ENCODE measurements at places on chromosomes 12 and 14.

GRCh38 chr12:91610561-91610960, 427.9 kb upstream of the DCN start:
- no peak for DNase-seq

- no peak for DNase-seq
Observed at GRCh38 chr14:26773906-26774593, 176.2 kb upstream of the NOVA1 start.

GRCh38 chr14:68523989-68524725, 268.7 kb downstream of the ZFP36L1 start:
- DNase-seq, result no peak

DNA sequence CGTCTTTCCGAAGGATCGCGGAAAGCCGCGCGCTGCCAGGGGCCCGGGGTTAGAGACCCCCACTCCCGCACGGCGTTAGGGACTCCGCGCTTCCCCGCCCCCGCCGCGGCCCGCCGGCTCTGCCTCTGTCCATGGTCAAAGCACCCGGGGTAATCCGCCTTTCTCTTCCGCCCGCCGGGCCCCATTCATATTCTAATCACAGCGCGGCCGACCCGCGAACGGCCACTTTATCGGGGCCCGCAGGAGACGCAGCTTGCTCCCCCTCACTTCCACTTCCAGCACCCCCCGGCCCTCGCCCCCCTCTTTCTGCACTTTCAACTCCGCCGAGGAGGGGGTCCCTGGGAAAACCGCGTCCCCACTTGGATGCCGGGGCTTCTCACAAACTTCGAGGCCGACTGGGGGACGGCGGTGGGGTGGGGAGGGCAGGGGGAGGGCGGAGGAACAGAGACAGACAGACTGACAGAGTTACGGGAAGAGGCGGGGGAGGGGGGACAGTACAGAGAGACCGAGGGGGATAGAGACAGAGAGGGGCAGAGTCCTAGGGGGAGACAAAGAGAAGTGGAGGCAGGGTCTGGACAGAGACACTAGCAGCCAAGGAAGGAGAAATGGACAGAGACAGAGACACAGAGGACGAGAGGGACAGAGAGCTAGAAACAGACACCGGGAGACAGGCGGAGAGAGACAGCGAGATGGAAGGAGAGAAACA, 1.1 kb upstream of the RFX4 start:
- no peak for DNase-seq

DNA sequence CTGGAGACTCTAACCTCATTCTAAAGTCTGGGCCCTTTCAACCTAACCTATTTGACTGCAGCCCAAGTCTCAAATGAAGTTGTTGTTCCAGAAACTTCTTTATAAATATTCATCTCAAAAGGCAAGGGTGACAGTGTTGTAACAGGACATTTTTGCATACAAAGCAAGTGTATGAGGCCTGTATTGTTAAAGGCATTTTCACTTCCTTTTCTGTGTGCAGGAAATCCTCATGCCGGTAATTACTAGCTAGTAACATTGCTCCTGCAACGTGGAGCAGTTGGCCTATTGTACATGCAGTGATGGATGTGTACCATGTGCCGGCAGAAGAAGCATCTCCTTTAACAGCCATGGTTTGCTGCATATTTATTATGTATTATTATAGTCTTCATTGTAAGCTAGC, 156.5 kb upstream of the RMST start:
- no peak for DNase-seq

DNA sequence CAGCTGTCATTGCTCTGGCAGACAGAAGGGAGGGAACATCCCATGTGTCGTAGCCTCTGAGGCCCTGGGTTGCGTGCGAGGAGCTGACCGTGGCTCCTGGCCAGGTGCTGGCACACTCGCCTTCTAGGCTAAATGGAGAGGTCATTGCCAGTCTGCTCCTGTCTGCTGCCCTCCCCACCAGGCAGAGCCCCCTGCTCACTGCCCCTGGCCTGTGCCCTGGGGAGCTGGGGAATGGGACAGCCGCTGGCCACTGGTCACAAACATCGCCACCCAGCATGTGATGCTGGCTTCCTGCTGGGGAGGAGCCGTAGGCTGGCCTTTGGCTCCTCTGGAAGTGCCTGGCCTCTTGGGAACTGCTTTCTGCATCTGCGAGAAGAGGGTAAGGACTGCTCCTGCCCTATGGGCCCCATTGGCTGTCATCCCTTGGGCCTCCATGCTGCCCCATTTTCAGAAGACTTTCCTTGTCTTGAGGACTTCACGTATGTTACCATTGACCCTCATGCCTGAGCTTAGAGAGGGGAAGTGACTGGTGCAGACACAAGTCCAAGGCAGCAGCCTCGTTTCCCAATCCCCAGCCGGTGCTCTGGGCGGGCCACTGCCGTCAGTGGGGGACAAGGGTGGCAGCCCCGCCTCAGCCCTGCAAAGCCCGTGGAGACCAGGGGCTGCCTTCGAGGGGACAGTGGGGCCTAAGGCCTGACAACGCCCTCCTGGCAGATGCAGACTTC, 2.0 kb upstream of the TNFAIP2 start:
- no peak for DNase-seq

DNA sequence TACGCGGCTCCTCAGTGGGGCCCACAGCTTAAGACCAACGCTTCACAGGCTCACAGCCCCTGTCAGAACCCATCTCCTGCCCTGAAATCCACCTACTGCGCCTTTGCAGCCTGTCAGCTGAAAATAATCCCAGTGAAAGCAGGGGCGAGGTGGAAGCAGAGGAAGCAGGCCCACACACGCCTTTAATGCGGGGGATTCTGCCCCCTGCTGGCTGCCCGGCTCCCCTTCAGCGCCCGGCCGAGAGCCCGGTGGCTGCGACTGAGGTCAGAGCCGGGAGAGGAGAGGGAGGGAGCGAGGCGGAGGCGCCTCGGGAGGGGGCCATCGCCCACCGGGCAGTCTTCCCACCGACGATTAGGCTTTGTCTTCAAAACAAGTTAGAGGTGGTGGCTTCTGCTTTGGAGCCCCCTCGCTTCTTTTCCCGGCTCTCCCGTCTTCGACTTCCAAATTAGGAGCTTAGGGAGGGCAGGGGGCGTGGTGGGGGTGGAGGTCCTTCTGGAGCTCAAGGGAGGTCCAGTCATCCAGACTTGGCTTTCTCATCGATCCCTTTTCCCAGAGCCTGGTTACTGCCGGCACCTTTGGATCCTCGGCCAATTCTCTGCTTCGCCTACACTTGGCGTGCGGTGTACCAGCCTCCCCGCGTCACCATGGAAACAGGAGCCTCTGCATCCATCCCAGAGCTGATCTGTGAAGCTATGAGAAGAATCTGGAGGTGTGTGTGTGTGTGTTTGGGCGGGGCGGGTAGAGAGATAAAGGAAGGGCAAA, 25.2 kb upstream of the RND1 start:
- peak; percentile 49 for DNase-seq

DNA sequence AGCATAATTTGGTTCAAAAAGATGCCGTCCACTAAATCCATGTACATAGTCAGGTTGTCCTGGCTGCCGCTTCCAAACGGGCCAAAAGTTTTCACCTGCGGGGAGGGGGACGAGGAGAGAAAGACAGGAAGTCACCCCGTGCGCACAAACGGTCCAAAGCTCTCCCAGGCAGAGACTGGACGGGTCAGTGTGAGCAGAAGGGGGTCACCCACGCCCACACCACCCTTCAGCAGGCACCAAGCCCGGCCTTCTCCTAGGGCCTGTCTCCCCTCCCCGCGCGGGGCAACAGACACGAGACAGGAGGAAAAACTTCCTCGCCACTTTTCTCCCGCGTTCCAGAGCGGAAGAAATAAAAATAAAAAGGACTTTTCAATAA, 888 bp downstream of the CCDC88C start:
- DNase-seq, result no peak

GRCh38 chr12:127813147-127813546, 453.8 kb upstream of the TMEM132C start:
- DNase-seq, result no peak

DNA sequence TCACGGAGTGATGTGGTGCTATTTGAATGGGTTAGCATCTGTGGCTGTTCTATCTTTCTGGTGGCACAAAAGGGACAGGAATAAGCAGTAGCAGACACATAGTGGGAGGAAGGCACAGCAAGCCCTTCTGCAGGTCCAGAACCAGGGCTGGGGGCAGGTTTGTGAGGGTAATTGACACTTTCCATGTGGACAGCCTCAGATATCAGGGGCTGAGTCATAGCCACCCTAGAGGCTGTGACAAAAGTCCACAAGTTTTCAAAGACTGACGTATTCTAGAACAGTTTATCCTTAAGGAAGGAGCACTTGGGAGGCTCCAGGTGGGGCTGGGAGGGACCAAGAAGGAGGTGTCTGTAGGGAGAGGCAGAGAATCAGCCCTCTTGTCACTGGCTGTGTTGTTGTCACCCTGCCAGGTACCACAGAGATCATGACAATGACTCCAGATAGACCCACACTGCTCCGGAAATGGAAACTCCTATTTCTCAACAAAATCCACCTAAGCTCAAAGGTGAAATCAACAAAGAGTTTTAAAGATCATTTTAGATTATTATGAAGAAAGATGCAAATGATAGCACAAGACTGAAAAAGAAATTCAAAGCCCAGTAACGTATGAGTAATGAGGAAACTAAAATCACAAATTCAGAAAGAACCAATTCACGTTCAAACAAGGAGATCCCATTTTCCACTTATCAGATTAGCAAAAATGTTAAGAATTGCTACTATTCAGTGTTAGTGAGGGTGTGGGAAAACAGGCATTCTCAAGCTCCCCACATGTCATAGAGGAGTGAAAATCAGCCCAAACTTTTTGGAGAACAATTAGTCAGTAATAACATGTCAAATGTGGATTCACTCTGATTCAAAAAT, 48.3 kb downstream of the NFKBIA start:
- no peak for DNase-seq

- no peak for DNase-seq
Observed at GRCh38 chr12:1740161-1740948, 49.5 kb downstream of the ADIPOR2 start.

DNA sequence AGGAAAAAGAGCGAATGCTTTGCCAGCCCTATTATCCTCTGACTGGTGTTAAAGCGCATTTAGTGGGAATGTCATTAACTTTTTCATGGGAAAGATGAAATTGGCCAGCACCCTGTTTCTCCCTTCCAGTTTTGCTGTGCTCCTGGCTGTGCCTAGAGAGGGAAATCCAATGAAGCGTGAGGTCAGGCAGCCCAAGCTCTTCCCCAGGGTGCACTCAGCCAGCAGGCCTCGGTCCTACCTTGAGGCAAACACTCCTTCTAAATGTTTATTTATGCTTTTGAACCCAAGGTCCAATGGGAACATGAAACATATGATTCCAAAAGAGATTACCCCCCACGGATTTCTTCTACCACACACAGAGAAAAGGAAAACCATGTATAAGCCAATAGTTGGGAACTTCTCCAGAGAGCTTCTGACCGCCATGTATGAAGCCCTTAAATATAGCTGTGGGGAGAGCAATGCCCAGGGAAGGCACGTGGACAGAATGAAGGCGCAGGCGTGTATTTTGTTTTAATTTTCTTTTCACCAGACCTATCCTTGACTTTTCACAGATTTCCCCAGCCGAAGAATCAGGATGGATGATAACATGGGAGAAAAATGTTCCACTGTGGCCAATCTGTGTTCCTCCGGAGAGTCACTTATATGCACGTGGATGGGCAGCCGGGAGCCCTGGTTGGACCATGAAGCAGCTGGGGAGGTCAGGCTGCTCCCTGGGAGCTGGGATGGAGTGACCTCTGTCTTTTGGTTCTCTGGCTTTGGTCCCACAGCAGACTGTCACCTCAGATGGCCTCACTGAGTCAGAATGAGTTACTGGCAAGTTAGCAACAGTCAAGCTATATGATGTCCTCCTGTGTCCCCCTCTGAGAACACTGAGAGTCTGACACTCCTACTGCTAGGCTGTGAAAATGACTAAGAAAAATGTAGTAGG, 37.3 kb downstream of the GPR135 start:
- no peak for DNase-seq

- no peak for DNase-seq
Observed at GRCh38 chr12:54141431-54142113, 47.2 kb downstream of the SMUG1 start.

- no peak for DNase-seq
Observed at GRCh38 chr12:89664441-89664840, 44.2 kb downstream of the ATP2B1 start.

DNA sequence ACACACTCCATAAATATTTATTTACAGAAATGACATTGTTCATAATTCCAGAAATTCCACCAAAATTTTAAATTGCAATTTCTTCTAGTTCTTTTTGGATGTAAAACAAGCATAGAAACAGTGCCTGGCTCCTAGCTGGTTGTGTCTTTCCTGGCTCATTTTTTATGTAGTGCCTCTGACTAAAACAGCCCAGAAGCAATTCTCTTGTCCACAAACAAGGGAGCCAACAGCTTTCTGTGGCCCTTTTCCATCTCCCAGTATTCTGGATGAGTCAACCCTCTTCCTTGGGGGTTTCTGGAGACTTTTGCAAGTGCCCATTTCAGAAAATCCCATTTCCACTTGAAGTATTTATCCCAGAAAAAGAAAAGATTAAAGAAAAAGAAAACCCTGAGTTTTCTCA, 141.4 kb downstream of the PHLDA1 start:
- no peak for DNase-seq

DNA sequence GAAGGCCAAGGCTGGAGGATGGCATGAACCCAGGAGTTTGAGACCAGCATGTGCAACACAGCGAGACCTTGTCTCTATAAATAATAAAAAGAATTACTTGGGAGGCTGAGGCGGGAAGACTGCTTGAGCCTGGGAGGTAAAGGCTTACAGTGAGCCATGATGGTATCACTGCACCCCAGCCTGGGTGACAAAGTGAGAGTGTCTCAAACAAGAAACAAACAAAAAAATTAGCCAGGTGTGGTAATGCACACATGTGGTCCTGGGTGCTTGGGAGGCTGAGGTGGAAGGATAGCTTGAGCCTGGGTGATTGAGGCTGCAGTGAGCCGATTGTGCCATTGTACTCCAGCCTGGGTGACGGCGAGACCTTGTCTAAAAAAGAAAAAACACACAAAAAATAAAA, 1.7 kb upstream of the GPRC5A start:
- DNase-seq, result no peak

GRCh38 chr12:14621826-14622225, 54.1 kb upstream of the PLBD1 start:
- no peak for DNase-seq

- DNase-seq, result no peak
Observed at GRCh38 chr12:104733717-104734175, 224.3 kb downstream of the SLC41A2 start.

DNA sequence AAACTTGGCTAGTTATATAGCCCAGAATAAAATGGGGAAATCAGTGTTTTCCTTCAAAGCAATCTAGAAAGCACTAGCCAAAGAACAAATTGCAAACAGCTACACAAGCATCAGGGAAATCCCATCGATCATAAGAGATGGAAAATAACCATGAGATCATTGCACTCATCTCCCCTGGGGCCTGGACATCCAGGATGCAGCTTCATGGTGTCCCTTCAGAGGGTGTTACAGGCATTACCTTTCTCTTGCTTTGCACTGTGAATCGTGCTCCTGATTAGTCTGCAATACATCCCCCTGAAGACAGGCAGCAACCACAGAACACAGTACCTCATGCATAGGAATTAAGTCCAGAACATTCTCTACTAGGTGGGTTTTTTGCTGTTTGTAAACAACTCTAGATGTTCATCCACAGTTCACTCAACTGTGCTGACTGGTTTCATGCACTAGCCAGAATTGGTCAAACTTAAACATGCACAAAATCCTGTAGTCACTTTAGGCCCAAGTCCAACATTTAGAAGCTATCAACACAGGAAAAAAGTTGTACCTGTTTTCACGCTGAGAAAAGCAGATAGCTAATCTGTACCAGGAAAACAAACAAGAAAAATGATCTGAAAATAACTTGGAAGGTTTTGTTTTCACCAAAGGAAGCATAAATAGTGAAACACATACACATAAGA, 120.1 kb downstream of the ZFP36L1 start:
- DNase-seq, result no peak

- DNase-seq, result no peak
Observed at GRCh38 chr12:86683568-86684304, 427.5 kb upstream of the MGAT4C start.

- no peak for DNase-seq
Observed at GRCh38 chr14:62921466-62921865, 123.8 kb downstream of the KCNH5 start.
